ENCODE measurements at places on chromosomes 11 and 22.

DNA sequence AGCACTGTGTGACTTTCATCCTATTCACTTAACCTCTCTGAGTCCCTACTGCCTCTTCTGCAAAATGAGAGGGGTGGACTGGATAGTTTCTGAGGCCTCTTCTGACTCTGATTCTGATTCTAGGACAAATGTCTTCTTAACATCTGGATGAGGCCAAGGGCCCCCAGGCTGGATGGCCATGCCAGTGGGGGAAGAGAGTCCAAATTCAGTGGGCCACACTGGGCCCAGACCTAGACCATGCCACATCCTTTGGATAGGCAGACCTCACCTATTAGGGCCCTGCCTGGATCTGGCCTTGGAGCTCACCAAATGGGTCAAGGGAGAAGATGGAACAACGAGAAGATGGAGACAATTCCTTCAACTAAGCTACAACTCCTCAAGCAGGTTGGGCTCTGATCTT, 24.6 kb downstream of the NRXN2 start:
- DNase-seq, result no peak

DNA sequence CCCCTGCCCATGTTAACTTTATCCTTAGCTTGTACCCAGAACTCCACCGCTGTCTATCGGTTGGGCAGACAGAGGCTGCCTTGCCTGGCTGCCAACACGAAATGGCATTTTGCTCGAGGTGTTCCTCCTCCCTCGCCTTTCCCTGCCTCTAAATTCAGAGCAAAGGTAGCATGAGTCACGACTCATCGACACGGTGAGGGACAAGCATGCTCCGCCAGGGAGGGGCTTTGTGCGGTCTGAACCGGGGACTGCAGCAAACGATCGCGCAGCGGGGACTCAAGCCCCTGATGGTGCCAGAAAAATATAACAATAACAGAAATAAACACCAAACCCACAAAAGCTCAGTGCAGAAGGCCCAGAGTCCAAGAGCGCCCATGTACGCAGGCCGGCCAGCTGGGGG, 52.3 kb downstream of the RTL6 start:
- DNase-seq, result no peak

DNA sequence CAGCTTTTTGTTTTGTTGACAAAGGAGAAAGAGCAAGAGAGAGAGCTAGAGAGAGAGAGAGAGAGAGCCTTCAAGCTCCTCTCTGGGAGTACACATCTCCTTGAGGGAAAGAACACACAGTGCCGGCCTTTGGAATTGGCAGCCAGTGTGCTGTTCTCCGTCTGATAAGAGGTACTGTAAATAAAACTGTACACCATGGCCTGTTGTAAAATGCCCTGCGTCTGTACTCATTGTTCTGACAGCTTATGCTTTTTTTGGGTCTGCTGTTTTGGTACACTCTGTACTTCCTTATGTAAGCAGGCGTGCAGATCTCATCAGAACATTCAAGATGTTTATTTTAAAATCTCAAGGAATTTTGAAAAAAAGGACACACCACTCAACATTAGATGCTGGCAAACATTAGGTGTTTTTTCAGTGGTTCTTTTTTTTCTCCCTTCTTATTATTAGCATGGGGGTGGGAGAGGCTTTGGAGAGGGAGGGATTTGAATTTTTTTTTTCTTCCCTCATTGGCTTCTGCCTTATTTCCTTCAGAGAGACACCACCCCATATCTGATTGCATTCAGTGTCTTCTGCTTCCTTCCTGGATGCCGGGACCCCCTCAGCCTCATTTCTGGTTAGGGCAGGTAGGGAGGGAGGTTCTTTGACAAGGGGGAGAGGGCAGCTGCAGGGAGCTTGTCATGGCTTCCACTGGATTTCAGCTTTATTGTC, 116.8 kb upstream of the NNMT start:
- no peak for DNase-seq

GRCh38 chr11:1168721-1169161, 11.0 kb downstream of the MUC5AC start:
- no peak for DNase-seq

DNA sequence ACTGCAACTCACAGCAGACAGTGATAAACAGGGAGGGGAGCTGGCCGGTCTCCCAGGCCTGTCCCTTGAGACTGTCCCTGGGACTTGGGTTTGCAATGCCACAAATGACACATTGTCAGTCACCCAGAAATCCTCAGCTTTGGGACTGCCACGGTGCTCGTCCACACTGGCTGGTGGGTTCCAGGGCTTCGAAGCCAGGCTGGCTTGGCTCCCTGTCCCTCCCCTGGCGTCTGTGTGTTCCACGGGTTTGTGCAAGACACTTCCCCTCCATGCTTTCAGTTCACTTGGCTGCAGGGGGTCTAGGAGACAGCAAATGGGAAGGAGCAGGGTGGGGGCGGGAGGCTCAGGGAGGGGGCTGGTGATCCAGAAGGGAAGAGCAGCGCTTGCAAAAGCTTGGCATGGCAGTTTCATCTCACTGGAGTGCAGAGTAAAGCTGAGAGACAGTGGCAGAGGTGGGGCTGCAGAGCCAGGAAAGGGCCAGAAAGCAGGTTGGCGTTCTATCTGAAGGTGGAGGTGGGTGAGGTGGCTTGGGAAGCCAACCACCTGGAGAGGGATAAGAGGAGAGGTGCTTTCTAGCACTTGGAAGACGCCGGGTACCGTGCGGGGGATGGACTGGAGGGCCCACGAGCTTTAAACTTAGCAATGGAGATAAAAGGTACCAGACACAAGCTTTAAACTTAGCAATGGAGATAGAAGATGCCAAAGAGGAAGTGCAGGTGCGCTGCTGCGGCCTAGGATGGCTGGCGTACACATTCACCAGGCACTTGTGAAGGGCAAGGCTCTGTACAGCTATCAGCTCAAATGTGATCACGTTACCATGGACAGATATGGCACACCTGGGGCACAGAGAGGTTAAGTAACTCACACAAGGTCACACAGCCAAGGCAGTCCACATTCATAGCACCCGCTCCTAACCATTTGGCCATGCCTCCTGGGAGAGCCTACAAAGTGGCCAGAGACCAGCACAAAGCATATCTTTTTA, 86.4 kb upstream of the SHISAL1 start:
- DNase-seq, result no peak

DNA sequence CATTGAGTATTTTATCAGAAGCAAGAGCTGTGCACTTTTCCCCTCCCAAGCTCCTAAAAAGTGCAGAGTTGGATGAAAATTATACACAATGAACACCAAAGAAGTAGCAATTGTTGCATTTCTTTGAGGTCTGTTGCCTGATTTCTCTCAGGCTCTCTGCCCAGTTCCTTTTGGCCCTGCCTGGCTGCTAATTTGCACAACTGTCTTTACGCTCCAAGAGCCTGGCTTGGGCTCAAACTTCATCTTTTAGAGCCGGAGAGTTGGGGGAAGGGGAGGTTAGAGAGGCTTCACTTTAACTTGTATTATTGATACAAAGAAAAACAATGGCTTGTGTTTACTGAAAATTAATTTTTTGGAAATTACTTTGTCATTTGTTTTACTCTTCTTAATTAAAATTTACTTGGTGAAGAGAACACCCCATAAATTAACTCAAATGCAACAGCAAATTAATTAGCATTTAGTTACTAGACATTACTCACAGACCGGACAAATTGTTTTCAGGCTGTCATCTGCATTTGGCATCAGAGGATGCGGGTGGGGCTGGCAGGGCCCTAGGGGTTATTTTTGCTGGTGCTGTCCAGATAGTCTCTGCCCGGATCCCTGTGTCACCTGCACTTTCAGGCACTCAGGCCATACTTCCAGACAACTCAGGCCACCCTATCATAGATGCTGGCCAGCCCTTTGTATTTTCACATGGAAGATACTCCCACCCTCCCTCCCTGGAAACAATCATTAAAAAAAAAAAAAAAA, 407.3 kb downstream of the NXPE2 start:
- DNase-seq, result no peak

GRCh38 chr11:8787372-8787771, 104.8 kb downstream of the RPL27A start:
- DNase-seq, result no peak

- DNase-seq, result no peak
Observed at GRCh38 chr11:114172871-114173444, 113.4 kb downstream of the ZBTB16 start.

DNA sequence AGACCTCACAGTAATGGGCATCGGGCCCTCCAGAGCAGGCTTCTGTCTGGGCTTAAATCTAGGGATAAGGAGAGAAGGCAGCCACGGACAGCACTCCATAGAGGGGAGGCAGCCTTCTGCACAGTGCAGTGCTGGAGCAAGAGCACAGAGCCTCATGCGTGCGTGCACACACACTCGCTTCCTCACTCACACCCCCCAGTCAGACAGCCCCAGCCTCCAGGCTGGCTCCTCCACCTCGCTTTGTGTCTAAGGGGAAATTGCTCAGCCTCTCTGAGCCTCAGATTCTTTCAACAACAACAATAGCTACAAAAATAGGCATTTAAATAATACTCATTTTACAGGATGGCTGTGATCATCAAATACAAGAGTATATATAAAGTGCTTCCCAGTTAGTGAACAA, 26.7 kb upstream of the ETS1 start:
- DNase-seq, result no peak

DNA sequence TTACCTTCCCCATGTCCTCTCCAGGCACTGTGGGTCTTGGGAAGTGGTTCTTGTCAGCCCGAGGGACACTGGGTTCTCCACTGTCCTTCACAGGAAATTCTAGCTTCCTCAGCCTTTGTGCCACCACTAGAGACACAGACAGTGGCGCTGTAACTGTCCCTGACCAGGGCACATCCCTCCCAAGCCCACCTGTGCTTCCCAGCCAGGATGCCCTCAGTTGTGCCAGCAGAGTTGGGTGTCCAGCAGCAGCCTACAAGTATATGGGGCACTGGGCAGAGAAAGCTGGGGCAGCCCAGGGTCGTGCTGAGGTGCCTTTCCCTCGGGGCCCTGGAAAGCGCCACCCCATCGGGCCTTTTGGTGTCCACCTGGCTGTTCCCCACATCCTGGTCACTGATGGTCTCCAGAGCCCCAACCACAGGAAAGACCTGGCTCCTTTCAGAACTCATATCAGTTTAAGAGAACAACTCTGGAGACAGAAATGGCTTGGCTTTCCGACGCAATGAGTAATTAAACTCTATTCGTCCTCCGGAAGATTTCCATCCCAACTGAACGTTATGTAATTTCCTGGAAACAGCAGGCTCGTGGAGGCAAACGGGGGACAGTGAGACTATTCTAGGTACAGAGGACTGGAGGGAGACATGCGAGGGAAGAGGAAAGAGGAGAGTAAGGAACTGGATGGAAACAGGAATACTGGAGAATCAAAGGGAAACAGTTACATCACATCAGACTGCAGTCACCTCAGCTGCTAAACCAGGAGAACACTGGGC, 28.6 kb downstream of the PPP2R1B start:
- no peak for DNase-seq

DNA sequence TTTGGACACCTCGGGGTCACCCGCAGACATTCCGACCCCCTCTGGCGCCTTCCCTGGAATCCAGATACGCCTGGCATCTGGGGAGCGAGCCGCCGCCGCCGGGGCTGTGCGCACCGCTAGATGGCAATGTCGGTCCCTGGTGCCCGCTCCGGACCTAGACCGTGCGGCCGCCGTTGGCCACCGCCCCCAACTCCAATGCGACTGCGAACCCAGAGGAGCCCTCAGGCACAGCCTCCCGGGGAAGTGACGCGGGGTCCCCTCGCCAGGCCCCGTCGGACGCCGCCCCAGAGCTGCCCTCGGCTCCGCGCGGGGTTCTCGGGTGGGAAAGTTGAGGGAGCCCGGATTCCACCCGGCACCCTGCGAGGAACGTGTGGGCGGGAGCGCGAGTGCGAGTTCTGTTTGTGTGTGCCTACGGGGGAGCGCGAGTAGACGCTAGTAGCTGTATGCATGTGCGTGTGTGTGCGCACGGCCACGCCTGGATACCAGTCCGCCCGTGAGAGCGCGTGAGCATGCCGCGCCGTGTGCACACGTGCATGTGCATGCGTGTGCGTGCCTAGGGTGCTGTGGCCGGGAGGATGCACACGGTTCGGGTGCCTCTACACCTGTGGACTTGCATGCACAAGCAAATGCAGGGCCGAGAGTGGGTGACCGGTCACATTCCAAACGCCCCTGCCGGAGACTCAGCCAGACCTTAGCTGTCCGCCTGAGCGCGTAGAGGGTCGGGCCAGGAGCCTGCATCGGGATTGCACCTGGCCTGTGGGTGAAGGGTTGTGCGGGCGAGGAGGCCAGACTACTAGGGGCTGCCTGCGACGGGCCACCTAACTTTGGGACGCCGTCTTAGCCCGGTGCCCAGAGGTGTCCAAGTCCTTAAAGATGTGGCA, 1.9 kb downstream of the CHRM4 start:
- no peak for DNase-seq

DNA sequence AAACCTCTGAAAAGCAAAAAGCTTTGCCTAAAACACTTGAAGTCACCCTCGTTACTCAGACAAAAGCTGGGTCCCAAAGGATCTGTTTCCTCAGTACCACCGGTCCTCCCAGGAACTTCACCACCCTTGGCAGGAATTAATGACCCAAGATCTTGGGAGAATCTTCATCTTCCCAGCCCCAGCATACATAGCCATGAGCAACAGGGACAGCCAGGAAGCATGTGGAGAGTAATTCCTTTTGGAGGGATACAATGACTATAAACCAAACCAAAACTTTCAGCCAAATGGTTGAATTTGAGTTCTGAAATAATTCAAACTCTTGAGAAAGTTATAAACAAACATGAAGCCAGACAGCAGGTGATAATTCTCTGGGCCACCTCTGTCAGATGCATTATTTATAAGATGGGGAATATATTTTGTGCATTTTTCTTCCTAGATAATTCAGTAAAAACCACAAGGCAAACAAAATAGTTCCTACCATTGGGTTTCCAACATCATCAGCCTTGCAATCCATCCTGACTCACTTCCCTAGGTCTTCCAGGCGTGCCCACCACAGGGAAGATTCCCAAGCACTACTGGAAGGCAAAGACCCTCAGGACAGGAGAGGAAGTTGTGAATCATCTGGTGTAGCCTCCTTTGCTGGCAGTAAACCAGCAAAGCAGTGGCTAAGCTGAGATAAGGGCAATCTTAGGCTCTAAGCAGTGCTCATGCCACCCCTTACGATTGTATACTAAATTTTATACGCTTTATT, 71.7 kb upstream of the DRD2 start:
- DNase-seq, result no peak

DNA sequence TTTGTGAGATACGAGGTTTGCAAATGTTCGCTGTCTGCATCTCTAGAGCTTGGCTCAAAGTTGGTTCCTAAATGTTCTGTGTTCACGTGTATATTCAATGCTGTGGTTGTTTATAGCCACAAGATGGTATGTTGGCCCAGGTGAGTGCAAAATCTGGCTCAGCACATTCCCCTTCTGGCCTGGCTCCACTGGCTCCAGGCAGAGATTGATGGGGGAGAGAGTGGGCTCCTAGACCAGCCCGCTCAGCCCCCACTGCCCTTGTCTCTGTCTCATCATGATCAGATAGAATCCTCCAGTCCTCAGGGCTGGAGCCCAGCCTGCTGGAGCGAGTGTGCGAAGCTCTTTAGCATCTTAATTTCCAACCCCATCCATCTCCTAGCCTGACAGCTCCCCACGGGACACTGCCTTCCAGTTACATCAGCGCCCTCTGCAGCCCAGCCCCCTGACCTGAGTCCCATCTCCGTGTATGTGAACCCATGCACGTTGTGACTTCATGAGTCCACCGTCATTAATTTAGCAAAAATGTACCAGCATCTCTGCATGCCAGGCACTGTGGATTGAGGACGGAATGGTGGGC, 2.0 kb downstream of the P2RX3 start:
- no peak for DNase-seq

Measured in retinal pigment epithelial cell (primary cell).